ENCODE measurements at places on chromosomes 7 and 10.
A peak's percentile ranks its signal among the peaks of the same experiment; 100 is the strongest.

DNA sequence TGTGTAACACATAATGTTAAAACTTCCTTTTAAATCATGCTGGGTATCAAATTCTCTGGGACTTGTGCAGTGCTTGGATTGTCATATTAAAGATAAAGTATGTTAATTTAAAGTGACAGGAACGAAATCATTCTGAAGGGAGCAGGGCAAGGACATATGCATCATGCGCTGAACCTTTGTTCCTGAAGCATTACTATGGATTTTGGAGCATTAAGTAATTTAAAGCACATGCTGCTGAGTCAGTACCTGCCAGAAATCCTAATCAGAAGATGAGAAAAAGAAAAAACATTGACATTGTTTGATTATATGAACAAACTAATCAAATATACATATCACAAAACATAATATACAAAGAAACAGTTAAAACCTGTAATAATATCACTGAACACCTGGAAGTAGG lies 101.4 kb downstream of the MICU1 start:
- no peak for DNase-seq

DNA sequence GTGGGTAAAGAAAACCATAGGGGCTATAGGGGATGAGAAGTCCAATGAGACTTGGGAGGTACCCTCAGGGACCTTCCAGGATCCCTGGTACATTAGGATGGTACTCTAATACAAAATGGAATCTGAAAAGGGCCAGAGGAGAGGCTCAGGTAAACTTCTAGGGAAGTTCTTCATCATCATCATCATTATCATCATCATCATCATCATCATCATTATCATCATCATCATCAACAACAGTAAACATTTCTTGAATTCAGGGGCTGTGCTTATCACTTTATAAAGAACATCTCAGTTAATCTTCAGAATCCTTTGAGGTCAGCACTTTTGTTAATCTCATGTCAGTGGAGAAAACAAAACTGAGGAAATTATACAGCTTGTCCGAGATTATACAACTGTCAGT lies 50.1 kb downstream of the PLPP4 start:
- no peak for DNase-seq

DNA sequence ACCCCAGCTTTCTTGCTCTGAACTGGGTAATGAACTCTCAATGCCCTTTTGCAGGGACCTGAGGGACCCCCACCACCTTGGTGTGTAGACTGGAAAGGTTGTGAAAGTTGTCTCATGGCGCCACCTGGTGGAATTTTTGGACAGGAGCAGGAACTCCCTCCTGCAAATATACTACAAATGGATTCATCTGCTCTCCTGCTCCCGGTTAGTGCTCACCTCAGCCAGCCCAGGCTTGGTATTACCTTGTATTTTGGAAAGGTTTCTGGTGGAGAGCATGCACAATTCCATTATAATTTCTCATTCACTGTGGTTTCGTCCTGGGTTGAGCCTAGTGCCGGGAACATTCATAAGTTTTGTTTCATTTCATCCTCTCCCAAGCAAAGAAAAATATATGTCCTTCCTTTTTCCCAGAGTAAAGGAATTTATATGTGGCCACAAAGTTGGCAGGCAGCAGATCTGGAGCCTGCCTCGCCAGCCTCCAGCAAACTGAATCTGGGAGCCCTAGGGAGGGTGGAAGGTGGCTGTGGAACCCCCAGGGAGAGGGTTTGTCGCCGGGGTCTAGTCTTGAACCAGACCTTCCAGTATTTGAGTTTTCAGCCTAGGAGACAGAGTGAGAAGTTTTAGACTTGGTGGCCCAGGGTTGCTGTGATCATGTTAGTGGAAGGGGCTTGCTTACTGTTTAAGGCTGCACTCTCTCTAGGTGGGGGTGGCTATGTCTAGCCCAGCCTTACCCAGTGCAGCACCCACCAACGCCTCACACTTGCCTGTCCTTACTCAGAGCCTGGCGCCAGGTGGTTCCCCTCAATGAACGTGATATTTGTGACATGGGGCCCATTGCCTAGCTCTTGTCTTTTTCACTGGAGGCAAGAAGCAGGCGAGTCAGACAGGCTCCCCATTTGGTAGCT lies 9.5 kb downstream of the FAM241B start:
- peak; percentile 83 for DNase-seq

DNA sequence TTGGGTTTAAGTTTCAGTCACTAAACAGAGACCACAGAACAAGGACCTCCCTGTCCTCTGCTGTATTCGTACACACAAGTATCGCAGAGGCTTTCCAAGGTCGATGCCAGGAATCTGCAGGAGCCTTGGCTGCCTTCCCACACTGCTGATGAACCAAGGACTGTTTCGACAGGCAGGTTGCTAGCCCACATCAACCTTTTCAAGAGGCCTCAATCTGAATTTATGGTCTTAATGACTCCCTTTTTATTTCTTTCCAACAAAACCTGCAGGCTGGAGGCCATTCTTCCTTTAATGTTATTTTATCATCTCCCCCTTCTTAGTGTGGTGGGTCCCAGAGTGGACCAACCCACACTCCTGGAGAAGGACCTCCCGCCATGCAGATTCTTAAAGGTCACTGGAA lies 45.6 kb downstream of the JCAD start:
- no peak for DNase-seq
